ENCODE measurements at places on chromosomes 6 and 20.
A peak's percentile ranks its signal among the peaks of the same experiment; 100 is the strongest.

DNA sequence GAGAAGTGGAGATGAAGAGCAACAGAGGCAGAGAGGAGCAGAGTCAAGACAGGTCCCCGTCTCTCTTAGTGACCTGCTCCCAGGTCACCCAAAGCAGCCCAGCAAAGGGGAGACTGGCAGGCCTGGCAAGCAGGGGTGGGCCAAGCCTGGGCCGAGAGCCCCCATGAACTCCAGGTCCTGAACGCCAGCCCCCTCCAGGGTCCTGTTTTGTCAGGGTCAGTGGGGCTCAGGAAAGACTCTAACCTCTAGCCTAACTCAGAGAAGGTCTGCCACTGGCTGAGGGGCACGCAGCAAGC is 1.2 kb downstream of the NECAB3 start:
- DNase-seq: no peak

DNA sequence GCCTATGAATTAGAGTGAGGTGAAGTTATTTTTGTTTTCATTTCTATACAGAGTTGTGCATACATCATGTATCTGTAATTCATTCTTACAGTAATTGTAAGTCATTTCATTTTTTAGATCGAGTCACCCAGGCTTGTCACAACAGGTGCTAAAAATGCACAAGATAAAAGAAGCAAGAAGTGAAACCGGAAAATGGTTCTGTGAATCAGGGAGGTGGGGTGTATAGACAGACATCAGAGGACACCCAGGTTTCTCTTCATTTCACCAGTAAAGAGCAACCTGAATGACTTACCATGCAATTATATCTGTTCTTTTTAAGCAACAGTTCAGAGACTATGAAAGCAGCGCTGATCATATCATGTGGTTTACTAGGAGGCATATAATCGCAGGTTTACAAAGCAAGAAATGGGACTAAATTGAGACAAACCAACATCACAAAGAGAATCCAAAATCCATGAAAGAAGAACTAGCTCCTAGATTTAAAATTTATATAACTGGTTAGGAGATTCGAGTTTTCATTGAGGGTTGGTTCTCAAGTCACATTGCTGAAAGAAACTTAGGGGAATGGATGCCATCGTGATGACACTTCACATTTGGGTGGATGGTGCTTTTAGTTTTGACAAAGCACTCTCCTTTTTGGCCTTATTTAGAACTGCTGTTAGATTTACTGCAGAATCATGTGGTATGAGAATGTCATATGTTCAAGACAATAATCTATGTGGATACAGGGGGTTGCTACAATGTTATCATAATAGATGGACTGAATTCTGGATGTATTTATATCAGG is 27.9 kb upstream of the TBC1D7 start:
- peak; percentile 65 for DNase-seq

- no peak for DNase-seq
These were observed 34.7 kb downstream of the KIF25 start for GRCh38 chr6:168032005-168032760.

GRCh38 chr20:1576641-1577040 is 19.1 kb upstream of the SIRPD start:
- DNase-seq: no peak

All from keratinocyte (primary cell).